ENCODE measurements at places on chromosomes 7 and 10.

GRCh38 chr10:101080933-101081931 lies 19.4 kb downstream of the KAZALD1 start:
- DNase-seq = no peak
- peaks cover 9% of the 10 kb centered on the region for H3K4me1 ChIP-seq
- no peak overlapping the region for H3K27ac ChIP-seq
- no peaks in the 10 kb centered on the region for H3K36me3 ChIP-seq
- H3K4me3 ChIP-seq = no peak overlapping the region
- H3K27me3 ChIP-seq = peaks cover 17% of the 10 kb centered on the region

DNA sequence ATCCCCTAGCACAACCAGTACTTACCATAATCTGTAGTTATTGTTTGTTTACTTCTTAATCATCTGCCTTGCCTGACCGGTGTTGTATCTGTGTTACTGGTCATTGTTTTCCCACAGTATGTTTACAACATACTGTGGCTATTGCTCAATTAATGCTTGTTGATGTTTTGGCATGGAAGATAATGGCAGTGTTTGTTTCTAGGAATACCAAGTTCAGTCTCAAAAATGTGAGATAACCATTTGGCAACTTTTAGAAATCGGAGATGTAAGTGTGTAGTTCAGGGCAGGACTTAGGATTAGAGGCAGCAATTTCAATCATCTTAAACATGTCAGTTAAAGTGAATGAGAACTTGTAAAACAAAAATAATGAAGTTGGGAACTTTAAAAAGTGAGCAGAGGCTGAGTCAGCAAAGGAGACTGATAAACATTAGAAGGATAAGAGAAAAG lies 8.2 kb downstream of the MINDY3 start:
- no peak overlapping the region for H3K27ac ChIP-seq
- H3K4me3 ChIP-seq = no peak overlapping the region
- no peaks in the 10 kb centered on the region for H3K27me3 ChIP-seq
- no peak for DNase-seq
- H3K36me3 ChIP-seq = peaks cover 2% of the 10 kb centered on the region

- H3K36me3 ChIP-seq = no peaks in the 10 kb centered on the region
- no peak overlapping the region for H3K4me3 ChIP-seq
- no peaks in the 10 kb centered on the region for H3K27me3 ChIP-seq
- H3K4me1 ChIP-seq = peaks cover 4% of the 10 kb centered on the region
- DNase-seq = no peak
Measured at GRCh38 chr7:100247152-100247757, 27.5 kb downstream of the PVRIG start.

- peaks cover 31% of the 10 kb centered on the region for H3K36me3 ChIP-seq
- no peak overlapping the region for H3K27ac ChIP-seq
- no peaks in the 10 kb centered on the region for H3K4me1 ChIP-seq
- H3K4me3 ChIP-seq = no peak overlapping the region
Measured at GRCh38 chr10:109866168-109866994, 56.9 kb downstream of the XPNPEP1 start.

DNA sequence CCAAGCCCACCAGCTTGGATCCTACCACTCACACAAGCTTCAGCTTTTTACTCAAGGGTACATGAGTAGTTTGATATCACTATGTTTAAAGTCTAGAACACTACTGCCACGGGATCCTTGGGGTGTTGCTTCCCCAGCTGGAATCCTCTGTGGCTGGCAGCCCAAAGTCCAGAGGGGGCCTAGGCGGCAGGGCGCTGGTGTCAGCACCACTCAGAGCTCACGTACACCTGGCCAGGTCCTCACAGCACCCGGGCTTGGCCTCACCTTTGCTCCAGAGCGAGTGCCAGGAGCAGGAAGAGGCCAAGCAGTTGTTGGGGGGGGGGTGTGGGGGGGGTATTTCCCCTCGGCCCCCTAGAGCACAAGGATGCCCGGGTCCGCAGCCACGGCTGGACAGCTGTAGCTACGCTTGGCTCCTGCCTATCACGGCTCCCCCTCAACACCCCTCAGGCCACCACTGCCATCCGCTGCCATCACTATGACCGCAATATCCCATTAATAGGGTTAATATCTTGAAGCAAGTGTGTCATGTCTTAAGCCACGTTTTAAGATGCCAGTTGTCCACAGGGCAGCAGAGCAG lies 17.0 kb downstream of the ZDHHC6 start:
- H3K4me3 ChIP-seq = no peak overlapping the region
- no peak overlapping the region for H3K27ac ChIP-seq
- no peaks in the 10 kb centered on the region for H3K27me3 ChIP-seq
- H3K4me1 ChIP-seq = no peaks in the 10 kb centered on the region
- no peak for DNase-seq
- H3K36me3 ChIP-seq = peaks cover 7% of the 10 kb centered on the region

GRCh38 chr10:127889605-127890195 lies 3.0 kb downstream of the CLRN3 start:
- no peak overlapping the region for H3K4me3 ChIP-seq
- no peak for DNase-seq
- no peaks in the 10 kb centered on the region for H3K4me1 ChIP-seq

- H3K4me1 ChIP-seq = no peaks in the 10 kb centered on the region
- DNase-seq = no peak
- H3K27ac ChIP-seq = no peak overlapping the region
- peaks cover 3% of the 10 kb centered on the region for H3K27me3 ChIP-seq
Measured at GRCh38 chr10:29189256-29189655, 99.6 kb upstream of the LYZL1 start.

- peaks cover 6% of the 10 kb centered on the region for H3K4me1 ChIP-seq
- H3K36me3 ChIP-seq = no peaks in the 10 kb centered on the region
- H3K27me3 ChIP-seq = peaks cover 15% of the 10 kb centered on the region
- H3K27ac ChIP-seq = no peak overlapping the region
- no peak overlapping the region for H3K4me3 ChIP-seq
Measured at GRCh38 chr7:102320181-102320580, 33.5 kb downstream of the SH2B2 start.

DNA sequence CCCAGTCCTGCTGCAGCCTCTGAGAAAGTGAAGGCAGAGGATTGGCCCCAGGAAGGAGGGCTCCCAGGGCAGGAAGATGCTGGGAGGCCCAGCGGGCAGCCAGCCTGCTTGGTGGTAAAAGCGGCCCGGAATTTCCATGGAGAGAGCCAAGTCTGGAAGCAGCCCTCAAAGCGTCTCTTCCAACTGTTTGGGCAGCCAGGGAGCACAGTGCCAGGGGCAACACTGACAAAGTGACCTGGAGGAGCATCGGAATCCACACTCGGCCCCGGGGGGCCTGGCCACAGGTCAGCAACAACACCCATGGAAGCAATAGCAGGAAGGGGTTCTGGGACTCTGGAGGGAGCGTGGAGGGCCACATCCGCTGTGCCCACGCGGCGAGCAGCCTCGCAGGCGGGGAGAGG lies 63.2 kb upstream of the FGFR2 start:
- DNase-seq = no peak
- H3K4me1 ChIP-seq = peaks cover 14% of the 10 kb centered on the region
- no peak overlapping the region for H3K27ac ChIP-seq
